Renal pelvis (tissue), 12 donors: ENCODE measurements at places on chromosomes 7 and 10.

DNA sequence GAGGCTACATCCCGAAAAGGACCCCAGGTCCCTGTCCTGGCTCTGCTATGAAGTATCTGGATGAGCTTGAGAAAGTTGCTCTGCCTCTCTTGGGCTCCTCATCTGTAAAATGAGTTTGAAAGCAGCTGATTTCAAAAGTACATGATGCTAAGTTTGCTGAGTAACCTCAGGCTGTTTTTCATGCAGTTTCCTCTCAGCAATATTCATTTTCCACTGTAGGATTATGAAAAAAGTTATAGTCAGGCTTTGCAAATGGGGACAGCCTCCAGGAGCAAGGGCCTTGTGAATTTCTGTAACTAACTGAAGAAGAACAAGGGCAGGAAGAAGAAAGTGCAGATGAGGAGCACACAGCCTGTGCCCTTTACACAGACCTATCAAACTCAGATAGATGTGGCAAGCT, 167.3 kb upstream of the KMT2E start:
- no peak for DNase-seq

GRCh38 chr7:137324796-137325696, 18.5 kb downstream of the PTN start:
- DNase-seq = no peak

GRCh38 chr10:76303682-76304316, 872.4 kb downstream of the LRMDA start:
- DNase-seq = peak; percentile 88

- DNase-seq = no peak
Observed at GRCh38 chr10:49180444-49180860, 7.7 kb downstream of the TMEM273 start.
